ENCODE measurements at places on chromosomes 6 and 20. TPM values are rescaled to one million over a fixed set of nuclear protein-coding genes. Genes with fewer than 3 reads are reported as not detected.

DNA sequence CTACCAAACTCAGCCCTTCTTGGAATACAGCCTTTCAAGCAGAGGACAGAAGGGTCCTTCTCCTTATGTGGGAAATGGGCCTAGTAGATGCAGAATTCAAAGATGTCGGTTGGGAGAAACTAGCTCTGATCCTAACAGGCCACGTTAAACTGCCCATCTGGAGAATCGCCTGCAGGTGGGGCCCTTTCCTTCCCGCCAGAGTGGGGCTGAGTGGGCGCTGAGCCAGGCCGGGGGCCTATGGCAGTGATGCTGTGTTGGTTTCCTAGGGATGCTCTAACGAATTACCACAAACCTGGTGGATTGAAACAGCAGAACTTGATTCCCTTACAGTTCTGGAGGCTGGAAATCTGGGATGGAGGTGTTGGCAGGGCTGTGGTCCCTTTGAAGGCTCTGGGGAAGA is 9.1 kb downstream of the MAPK13 start:
- no peak for DNase-seq

- DNase-seq: no peak
Measured at GRCh38 chr20:17449031-17449430, 82.1 kb downstream of the BFSP1 start.

- DNase-seq: no peak
Measured at GRCh38 chr20:23060629-23061028, 11.2 kb upstream of the THBD start.

GRCh38 chr6:44377484-44377883 is 10.0 kb upstream of the CDC5L start:
- DNase-seq: no peak

- no peak for DNase-seq
Measured at GRCh38 chr6:14964556-14965270, 281.2 kb upstream of the JARID2 start.

- no peak for DNase-seq
Measured at GRCh38 chr6:33705955-33706725, 5.4 kb downstream of the UQCC2 start.

GRCh38 chr6:142328070-142328469 is 26.3 kb downstream of the ADGRG6 start:
- DNase-seq: no peak

DNA sequence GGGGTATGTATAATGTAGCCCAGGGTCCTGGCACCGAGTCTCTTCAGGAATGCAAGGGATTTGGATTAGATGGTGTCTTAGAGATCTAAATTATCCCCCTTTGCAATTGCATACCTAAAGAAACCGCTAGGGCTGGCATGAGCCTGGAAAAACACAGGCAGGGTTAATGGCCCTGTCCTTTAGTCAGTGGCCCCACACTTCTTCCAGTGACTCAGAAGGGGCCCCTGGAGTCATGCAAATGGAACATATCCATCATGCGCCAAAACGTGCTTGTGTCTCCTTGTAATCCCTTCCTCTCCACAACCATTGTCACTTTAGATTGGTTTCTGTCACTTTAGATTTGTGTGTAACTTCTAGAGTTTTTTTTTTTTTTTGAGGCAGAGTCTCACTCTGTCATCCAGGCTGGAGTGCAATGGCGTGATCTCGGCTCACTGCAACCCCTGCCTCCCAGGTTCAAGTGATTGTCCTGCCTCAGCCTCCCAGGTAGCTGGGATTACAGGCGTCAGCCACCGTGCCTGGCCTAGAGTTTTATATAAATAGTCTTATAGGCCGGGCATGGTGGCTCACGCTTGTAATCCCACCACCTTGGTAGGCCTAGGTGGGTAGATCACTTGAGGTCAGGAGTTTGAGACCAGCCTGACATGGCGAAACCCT is 8.7 kb upstream of the MYBL2 start:
- DNase-seq: peak; percentile 32

- DNase-seq: peak; percentile 96
Measured at GRCh38 chr6:26025894-26026832, 61.1 kb upstream of the HFE start.

DNA sequence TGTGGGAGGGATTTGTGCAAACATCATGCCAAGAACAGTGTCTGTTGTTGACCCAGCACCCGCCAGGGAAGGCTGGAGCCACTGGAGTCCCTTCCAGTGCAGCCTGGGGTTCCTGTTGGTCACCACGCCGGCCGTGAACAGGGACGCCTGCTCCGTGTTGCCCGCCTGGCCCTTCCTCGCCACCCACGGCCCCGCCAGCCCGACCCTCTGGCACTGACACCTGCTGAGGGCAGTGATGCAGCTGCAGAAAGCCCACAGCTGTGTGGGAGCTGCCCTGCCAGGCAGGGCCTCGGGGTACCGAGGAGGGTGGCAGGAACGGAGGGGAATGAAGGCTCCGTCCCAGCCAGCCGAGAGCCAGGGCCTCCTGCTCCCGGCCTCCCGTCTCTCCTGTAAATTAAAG is 75.5 kb upstream of the SLCO4A1 start:
- no peak for DNase-seq

DNA sequence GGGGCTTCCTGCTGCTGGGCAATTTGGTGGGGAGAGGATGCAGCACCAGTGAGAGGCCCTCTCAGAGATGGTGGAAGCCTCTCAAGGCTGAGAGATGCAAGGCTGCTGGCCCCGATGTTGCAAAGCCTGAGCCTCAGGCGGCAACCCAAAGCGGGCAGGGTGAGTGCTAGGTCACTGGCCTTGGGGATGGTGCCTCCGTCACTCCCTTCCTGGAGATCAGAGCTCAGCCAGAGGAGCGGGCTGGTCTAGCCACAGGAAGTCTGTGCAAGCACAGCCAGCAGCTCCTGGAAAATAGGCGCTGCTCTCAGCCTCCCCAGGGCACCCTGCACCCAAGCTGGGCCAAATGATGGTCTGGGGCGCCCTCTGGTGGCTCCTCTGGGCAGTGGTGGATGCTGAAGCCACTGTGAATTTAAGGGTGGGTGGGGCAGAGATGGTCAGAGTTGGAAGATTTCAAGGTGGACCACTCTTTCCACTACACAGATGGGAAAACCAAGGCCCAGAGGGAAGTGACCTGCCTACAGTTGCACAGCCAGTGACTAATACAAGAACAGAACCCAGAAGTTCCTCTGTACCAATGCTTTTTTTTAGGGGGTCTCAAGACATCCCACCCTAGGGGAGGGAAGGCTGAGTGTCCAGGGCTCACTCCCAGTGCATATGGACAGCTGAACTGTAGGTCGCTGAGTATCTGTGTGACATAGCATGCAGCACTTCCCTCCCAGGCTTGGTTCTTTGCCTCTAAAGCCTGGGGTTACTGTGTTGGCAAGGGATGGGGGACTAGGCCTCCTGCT is 20.8 kb downstream of the C20orf203 start:
- peak; percentile 76 for DNase-seq

DNA sequence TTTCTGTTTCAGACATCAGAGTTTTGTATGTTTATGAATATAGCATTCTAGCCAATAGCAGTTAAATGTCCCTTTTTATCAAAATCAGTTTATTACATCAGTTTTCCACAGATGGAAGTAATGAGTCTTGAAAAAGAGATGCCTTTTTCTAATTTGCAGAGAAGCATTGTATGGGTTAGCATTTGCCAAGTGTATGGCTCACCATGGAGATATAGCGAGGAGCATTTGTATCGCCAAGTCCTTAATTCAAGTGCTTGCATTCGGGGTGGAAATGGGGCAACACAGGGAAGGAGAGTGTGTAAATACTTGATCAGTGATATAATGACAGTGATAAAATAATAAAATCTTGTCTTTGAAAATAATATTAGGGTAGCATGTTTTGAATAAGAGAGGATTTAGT is 42.9 kb downstream of the TXLNB start:
- no peak for DNase-seq

DNA sequence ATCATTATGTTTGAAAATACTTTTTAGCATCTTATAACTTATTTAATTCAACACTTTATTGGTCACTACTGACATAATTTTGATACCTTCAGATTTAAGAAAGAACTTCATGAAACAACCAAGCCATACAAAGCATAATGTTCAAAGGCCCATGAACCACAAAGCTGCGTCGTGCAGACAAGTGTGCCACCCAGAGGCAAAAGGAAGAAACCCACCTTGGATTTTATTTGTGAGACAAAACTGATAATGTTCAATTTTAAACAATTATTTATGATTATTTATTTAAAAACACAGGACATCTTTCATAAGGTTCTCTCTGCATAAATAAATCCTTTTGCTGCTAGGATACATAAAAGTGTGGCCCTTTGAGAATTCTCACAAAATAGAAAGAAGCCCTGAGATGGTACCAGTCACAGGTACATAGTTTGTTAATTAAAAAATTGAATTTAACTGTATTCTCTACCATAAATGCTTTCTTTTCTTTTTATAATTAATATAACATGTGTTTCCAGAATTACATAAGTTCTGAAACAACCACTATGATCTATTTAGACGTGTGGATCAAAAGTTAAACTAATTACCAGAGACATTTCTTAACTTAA is 143.7 kb downstream of the RALGAPA2 start:
- DNase-seq: peak; percentile 28

DNA sequence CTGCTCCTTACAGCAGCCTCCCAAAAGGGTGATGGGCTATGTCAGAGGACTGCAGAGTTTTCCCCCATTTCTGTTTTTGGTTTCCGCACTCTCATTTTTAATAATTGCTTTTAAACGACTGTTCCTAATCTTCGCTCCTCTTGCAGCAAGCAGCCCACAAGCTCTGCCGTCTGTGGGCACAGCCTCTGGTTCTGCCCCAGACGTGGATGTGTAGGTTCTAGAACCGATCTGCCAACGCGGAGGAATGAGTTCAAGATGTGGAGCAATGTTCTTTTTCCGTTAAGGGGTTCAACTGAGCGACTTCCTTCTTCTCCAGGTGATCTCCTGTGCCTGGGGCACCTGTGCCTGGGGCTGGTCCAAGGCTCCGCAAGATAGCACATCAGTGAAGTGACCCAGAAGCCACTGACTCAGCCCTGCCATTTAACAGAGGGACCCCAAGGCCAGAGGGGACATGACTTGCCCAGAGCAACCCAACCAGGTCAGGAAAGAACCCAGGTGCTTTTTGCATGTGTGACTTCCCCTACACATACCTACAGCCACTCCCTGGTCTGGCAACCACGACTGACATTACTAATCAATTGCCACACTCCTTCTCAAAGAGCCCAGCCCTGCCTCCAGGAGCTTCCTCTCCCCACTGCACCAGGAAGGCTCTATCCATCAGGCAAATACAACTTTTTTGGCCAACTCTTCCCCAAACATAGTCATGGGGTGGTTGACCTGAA is 22.7 kb downstream of the PMEPA1 start:
- DNase-seq: no peak

DNA sequence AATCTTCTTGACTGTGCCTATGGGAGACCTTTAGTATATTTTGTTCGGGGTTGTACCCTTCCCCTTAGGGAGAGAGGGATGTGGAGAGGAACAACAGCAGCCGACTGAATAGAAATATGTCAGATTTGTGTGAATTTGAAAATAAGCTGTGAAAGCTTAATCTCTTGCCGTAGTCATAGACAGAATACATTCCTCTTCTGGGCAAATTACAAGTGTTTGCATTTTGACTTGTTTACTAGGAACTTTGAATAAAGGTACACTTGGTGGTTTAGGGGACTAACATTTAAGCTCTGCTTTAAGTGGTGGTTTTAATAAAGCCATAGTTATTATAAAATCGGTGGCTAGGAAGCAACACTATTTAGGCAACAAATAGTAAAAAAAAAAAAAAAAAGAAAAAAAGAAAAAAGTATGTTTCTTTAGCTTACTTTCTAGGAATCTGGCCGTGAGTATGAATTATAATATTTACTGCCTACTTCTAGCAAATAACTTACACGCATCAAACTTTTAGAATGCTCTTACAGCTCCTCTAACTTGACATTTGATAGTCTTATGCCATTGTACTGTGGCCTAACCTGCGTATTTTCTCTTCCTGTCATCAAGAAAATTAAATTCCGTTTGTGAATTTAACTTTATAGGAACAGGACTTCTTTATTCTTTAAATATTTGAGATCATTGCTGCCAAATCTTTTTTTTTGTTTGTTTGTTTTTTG is 65.1 kb downstream of the ZBTB2 start:
- no peak for DNase-seq

- no peak for DNase-seq
Measured at GRCh38 chr20:32635764-32636163, 38.0 kb downstream of the C20orf203 start.

DNA sequence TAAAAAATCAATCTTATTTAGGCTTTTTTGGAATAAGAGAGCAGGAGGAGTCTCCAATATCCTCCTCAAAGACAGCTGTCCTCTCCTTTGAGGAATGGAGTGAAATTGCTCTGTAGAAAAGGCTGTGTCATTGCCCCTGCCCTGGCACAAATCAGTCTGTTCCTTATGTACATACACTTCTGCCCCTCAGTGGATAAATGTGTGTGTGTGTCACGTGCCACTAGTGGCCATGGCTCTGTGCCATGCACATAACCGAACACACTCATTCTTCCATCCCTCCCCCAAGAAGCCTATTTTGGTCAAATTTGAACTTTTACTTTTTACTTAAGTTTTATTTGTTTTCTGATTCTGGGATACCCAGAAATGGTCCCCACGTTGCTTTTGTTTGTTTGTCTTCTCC is 49.2 kb downstream of the ANKS1A start:
- no peak for DNase-seq

GRCh38 chr6:34584694-34585093 is 28.6 kb upstream of the SPDEF start:
- no peak for DNase-seq

DNA sequence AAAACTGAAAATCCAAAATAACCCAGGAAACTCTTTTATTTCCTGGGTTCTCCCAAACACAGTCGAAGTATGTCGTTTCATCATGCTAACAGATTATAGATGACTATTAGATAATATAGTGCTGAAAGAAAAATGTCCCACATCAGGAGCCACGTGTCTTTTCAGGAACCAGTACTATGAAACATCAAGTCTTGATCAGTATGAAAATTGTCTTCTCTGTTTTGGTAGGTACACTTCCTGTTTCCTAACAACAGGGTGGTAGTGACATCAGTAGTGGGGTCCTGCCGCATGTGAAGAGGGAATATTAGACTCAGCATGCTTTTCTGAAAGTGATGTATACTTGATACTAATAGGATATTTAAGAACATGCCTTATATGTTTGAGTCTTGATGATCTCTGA is 136.7 kb downstream of the HIVEP1 start:
- peak; percentile 47 for DNase-seq

- DNase-seq: no peak
Measured at GRCh38 chr6:31697555-31697954, 5.6 kb downstream of the ABHD16A start.

The TNXB gene
- total RNA-seq: 63.9 TPM

The GNAS-AS1 gene
- total RNA-seq: 0.33 TPM

The SAPCD1 gene
- total RNA-seq: 0.50 TPM

The OLIG3 gene
- not detected for total RNA-seq

The DNMT3B gene
- total RNA-seq: 1.5 TPM

The TMEM244 gene
- total RNA-seq: not detected

The PRDM13 gene
- total RNA-seq: not detected

The CRYBG1 gene
- 2.1 TPM for total RNA-seq

The CFAP206 gene
- 0.26 TPM for total RNA-seq

The ZNF165 gene
- 0.33 TPM for total RNA-seq

The DDO gene
- 8.7 TPM for total RNA-seq

The PLCB1 gene
- 13.4 TPM for total RNA-seq

The LINC00237 gene
- total RNA-seq: not detected

All from fibroblast of lung (primary cell).